ENCODE measurements at places on chromosomes 13 and 19.

DNA sequence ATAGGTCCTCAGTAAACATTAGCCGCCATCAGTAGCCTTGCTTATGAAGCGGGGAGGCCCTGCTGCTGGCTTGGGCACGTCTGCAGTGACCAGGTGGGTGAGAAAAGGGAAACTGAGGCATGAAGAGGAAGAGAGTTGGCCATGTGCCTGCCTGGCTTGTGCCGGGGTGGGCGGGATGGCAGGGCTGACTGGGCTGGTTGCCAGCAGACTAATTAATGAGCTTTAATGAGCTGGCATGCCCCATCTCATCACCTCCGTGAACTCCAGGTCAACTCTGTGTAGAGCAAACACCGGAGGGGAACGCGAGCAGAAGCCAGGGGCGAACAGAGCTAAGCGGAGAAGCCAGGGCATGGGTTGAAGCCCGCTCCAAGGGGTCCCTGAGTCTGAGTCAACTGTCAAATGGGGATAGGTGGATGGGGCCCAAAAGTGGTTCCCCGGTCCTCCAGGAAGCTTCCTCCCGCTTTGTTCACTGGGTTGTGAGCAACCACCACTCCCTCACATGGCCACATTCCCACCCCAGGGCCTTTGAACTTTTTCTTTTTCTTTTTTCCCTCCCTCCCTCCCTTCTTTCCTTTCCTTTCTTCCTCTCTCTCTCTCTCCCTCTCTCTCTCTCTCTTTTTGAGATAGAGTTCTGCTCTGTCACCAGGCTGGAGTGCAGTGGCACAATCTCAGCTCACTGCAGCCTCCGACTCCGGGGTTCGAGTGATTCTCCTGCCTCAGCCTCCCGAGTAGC, 8.7 kb downstream of the NR2F6 start:
- no peak for DNase-seq

DNA sequence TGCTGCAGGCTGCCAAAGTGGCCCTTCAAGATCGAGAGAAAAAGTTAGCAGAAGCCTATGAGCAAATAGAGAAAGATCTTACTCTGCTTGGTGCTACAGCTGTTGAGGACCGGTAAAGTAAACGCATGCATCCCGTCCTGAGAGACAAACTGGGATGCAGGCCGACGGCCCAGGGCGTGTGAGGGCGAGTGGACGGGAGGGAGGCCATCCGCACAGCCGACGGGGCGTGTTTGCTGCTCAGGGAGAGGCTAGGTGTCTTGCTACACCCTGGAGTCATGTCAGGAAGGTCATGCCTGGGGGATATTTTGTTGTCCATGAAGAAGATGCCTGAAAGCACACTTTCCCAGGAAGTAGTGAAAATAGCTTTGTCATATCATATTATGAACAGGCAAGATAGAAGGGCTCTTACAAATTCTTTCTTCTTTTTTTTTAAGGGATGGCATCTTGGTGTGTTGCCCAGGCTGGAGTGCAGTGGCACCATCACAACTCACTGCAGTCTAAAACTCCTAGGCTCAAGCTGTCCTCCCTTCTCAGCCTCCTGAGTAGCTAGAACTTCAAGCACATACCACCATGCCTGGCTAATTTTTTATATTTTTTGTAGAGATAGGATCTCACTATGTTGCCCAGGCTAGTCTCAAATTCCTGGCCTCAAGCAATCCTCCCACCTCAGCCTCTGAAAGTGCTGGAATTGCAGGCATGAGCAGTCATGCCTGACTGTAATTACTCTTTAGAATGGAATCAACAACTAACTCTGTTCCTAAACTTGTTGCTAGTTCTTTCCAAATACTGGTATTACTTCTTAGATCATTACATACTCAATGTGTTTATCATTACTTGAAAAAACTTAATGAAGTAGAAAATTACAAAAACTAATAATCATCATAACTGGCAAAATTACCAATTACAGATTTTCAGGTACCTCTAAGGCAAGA, 117.6 kb upstream of the MCF2L start:
- no peak for DNase-seq

DNA sequence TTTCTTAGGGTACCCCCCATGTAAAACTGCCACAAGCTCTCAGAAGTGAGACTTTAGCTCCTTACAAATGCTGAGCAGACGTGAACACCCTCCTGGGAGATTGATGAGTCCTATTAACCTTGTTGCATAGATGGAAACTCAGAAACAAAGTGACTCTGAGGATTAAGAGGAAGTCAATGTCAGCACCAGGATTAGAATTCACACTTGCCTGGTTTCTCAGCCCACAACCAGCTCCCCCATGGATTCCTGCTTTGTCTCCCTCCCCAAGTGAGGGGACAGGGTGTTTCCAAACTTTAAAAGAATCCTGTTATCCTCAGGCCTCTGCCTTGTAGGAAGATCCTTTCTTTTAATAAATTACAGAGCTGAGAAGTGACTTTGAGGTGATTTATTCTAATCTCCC, 324.4 kb downstream of the NDFIP2 start:
- no peak for DNase-seq

GRCh38 chr13:91053318-91054065, 294.0 kb upstream of the MIR17HG start:
- no peak for DNase-seq

DNA sequence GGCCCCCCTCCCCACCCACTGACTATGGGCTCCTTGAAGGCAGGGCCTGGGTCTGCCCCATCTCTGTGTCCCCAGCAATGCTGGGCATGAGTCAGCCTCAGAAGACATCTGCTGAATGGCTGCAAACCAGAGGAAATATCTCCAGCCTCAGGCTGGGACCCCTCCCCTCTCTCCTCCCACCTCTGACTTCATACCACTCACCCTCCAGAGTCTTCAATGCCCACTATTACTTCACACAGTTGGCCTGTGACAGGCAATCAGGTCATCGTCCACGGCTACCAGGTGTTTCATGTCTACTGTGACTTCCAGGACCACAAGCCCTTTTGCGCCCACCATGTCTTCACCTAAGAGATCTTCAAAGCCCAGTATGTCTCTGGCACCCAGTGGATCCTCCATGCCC, at the start of gene SRRM5:
SRRM5 (plus strand) TSS at position 301 of the 400 bp plus-strand sequence; CDS start at position 335, 34 bp downstream.
- no peak for DNase-seq

All from NCI-H2081 treated with DMSO at 0.1 percent for 48 hours (cell line).